ENCODE measurements at places on chromosomes 7 and 10. TPM values are rescaled to one million over a fixed set of nuclear protein-coding genes. Genes with fewer than 3 reads are reported as not detected.

DNA sequence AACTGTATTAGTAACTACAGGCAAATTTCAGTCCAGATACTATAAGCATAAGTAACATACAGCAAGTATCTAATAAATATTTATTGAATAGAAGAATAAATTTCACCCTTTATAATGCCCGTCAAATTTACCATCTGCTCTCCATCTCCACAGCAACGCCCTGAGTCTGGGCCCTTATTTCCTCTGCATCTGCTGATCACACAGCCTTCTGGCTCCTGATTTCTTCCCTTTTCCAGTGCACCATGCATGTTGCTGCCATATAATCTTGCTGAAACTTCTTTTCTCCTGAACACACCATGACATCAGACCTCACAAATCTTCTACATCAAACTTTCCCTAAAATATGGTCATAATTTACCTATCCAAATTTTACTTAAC lies 15.4 kb downstream of the HYCC1 start:
- DNase-seq, result no peak
- no peaks in the 10 kb centered on the region for H3K36me3 ChIP-seq
- H3K27me3 ChIP-seq, result no peaks in the 10 kb centered on the region
- H3K4me1 ChIP-seq, result no peaks in the 10 kb centered on the region
- no peak overlapping the region for H3K4me3 ChIP-seq

GRCh38 chr10:47179291-47179647 lies 120.7 kb upstream of the GDF10 start:
- no peaks in the 10 kb centered on the region for H3K4me1 ChIP-seq
- peak; percentile 49 for DNase-seq
- no peaks in the 10 kb centered on the region for H3K36me3 ChIP-seq
- no peak overlapping the region for H3K4me3 ChIP-seq
- H3K27me3 ChIP-seq, result peaks cover 23% of the 10 kb centered on the region

- no peaks in the 10 kb centered on the region for H3K27me3 ChIP-seq
- no peak for DNase-seq
- no peaks in the 10 kb centered on the region for H3K36me3 ChIP-seq
- no peak overlapping the region for H3K4me3 ChIP-seq
These were observed 517.2 kb upstream of the CNTNAP2 start for GRCh38 chr7:145599376-145599775.

GRCh38 chr10:44132361-44133289 lies 252.3 kb downstream of the CXCL12 start:
- no peaks in the 10 kb centered on the region for H3K4me1 ChIP-seq
- no peak for DNase-seq
- H3K27ac ChIP-seq, result no peak overlapping the region
- H3K27me3 ChIP-seq, result no peaks in the 10 kb centered on the region
- no peak overlapping the region for H3K4me3 ChIP-seq

GRCh38 chr10:77279207-77279606 lies 358.4 kb downstream of the KCNMA1 start:
- DNase-seq, result no peak
- H3K27me3 ChIP-seq, result no peaks in the 10 kb centered on the region
- no peaks in the 10 kb centered on the region for H3K36me3 ChIP-seq
- peaks cover 4% of the 10 kb centered on the region for H3K4me1 ChIP-seq

DNA sequence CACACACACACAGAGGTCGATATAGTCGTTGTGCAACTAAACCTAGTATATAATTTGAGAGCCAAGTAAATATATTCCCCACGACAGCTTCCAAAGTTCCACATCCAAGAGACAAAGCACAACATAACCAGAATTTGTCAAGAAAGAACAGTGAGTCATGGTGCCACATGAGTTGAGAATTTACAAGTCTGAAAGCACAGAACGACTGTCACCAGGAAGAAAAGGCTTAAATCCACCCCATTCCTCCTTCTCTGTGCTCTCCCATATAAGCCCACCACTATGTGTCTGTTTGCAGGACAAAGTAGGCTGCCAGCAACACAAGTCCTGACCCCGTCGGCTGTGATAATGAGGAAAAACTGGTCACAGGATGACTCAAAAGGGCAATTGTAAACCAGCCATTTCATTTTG lies 32.8 kb downstream of the GSAP start:
- H3K27me3 ChIP-seq, result no peaks in the 10 kb centered on the region
- DNase-seq, result no peak
- H3K4me1 ChIP-seq, result no peaks in the 10 kb centered on the region
- no peaks in the 10 kb centered on the region for H3K36me3 ChIP-seq

GRCh38 chr7:34104992-34105391 lies 199.7 kb downstream of the BMPER start:
- DNase-seq, result no peak
- no peak overlapping the region for H3K4me3 ChIP-seq
- no peaks in the 10 kb centered on the region for H3K4me1 ChIP-seq
- H3K27me3 ChIP-seq, result no peaks in the 10 kb centered on the region
- no peaks in the 10 kb centered on the region for H3K36me3 ChIP-seq
- H3K27ac ChIP-seq, result no peak overlapping the region

DNA sequence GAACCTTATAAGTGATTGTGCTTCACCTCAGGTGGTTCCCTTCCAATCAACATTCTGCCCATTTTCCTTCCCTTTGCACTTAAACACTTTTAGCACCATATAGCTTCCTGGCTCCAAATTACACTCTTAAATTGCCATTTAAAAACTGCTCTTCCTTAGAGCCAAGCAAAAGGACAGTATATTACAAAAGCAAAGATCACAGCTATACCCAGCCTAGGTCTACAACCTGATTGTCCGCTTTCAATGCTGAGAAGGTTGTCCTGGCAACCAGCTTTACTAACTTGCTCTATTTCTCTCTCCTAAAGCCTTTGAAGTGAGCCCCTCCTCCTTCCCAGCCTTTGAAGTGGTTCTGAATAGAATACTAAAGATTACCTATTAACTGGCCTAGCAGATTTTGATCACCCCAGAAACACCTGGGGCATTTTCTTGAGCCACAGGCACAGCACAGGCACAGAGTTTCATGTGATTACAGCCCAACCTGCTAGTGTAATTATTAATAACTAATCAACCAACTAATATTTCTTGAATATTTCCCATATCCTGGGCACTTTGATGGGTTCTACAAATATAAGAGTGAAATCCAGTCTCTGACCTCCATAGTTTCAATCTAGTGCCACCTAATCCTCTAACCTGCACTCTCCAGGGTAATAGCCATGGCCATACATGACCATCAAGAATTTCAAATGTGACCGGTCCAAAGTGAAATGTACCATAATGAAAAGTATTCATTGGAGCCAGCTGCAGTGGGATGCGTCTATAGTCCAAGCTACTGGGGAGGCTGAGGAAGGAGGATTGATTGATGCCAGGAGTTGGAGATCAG lies 63.6 kb upstream of the TRIM24 start:
- DNase-seq, result peak; percentile 70
- H3K4me1 ChIP-seq, result peaks cover 5% of the 10 kb centered on the region
- H3K36me3 ChIP-seq, result no peaks in the 10 kb centered on the region

DNA sequence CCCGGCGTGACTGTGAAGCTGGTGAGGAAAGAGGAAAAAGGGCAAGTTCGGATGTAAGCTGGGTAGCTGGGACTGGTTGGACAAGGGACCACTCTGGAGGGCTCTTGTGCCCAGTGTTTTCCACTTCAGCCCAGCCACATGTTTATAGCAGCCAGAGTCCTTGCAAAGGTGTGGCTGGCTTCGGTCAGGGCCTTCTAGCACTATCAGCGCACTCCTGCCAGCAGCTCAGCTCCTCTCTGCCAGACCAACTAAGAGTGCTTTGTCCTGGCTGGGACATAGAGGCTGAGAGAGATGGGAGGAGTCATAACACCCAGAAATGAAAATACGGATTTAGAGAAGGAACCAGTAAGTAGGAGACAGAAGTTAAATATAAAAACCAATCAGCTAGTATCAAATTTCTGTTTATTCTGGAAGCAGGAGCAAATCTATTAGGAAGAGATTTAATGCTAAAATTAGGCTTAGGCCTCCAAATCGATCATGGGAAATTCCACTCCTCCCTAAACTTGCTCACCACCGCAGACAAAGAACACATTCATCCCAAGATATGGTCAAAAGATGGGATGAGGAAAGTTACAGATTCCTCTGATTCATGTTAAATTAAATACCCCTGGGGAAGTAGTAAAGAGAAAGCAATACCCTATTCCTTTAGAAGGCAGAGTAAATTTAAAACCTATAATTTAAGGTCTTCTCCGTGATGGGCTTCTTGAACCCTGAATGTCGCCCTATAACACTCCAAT lies 135.0 kb downstream of the RALA start:
- peaks cover 4% of the 10 kb centered on the region for H3K4me1 ChIP-seq
- DNase-seq, result no peak
- no peaks in the 10 kb centered on the region for H3K27me3 ChIP-seq
- H3K36me3 ChIP-seq, result no peaks in the 10 kb centered on the region
- no peak overlapping the region for H3K27ac ChIP-seq

DNA sequence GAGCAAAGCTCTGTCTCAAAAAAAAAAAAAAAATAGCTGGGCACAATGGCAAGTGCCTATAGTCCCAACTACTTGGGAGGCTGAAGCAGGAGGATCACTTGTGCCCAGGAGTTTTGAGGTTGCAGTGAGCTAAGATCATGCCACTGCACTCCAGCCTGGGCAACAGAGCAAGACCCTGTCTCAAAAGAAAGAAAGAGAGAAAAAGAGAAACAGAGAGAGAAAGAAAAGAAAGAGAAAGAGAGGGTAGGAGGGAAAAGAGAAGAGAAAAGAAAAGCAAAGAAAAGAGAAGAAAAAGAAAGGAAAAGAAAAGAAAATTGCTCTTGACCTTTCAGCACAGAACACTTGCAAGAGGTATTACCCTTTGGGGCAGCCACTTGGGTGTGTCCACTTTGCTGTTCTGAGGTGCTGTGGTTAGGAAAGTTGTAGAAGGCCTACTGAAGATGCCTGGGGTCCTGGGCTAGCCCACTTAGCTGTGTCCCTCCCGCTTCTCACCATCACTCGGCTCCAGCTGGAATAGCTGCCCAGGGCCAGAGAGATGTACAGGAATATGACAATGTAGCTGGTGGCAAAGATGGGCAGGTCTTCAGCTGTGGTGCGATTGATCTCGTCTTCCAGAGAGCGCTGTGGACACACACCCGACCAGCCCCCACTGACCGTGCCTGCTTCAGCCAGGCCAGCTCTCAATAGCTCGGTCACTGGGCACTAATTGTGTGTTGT lies 5.6 kb downstream of the NPC1L1 start:
- H3K4me1 ChIP-seq, result no peaks in the 10 kb centered on the region
- no peaks in the 10 kb centered on the region for H3K36me3 ChIP-seq
- no peak overlapping the region for H3K4me3 ChIP-seq
- H3K27ac ChIP-seq, result no peak overlapping the region
- DNase-seq, result no peak

DNA sequence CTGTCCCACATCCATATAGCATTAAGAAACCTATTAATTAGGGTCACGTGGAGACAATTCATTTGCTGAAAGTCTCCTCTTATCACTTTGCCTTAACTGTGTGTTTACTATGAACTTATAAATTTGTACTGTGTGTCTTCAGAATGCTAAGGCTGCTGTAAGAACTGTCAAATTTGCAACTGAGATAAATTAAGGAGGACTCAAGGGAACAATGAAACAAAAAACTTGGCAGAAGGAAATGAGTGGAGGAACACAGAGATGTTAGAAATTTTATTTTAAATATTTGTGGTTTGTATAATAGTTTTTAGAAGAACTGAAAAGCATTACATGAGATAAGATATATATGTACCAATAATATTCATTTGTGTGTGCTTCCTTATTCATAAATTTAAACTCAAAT lies 1005.3 kb upstream of the SORCS1 start:
- H3K27me3 ChIP-seq, result no peaks in the 10 kb centered on the region
- H3K4me3 ChIP-seq, result no peak overlapping the region
- no peaks in the 10 kb centered on the region for H3K4me1 ChIP-seq
- H3K27ac ChIP-seq, result no peak overlapping the region

GRCh38 chr7:137985253-137985896 lies 16.5 kb downstream of the CREB3L2 start:
- no peak overlapping the region for H3K27ac ChIP-seq
- H3K27me3 ChIP-seq, result no peaks in the 10 kb centered on the region
- no peaks in the 10 kb centered on the region for H3K4me1 ChIP-seq
- H3K4me3 ChIP-seq, result no peak overlapping the region

- no peak overlapping the region for H3K27ac ChIP-seq
- H3K4me3 ChIP-seq, result no peak overlapping the region
- no peaks in the 10 kb centered on the region for H3K4me1 ChIP-seq
These were observed 2.0 kb downstream of the PPP1R17 start for GRCh38 chr7:31688996-31689395.

- peaks cover 11% of the 10 kb centered on the region for H3K36me3 ChIP-seq
- no peaks in the 10 kb centered on the region for H3K27me3 ChIP-seq
- no peak overlapping the region for H3K4me3 ChIP-seq
- no peak overlapping the region for H3K27ac ChIP-seq
- peaks cover 11% of the 10 kb centered on the region for H3K4me1 ChIP-seq
These were observed 31.6 kb downstream of the RBM33 start for GRCh38 chr7:155676052-155676451.

- DNase-seq, result no peak
- no peak overlapping the region for H3K27ac ChIP-seq
- H3K4me3 ChIP-seq, result no peak overlapping the region
- peaks cover 3% of the 10 kb centered on the region for H3K4me1 ChIP-seq
- H3K36me3 ChIP-seq, result no peaks in the 10 kb centered on the region
These were observed 1.3 kb upstream of the BMI1 start for GRCh38 chr10:22319547-22319979.

DNA sequence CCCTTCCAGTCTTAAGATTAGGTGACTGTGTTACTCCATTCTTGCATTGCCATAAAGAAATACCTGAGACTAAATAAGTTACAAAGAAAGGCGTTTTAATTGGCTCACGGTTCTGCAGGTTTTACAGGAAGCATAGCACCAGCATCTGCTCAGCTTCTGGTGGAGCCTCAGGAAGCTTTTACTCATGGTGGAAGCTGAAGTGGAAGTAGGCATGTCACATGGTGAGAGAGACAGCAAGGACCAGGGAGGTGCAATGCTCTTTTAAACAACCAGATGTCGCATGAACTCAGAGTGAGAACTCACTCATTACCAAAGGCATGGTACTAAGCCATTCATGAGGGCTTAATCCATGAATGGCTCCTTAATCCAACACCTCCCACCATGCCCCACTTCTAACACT lies 34.0 kb upstream of the TMEM273 start:
- H3K4me1 ChIP-seq, result no peaks in the 10 kb centered on the region
- no peaks in the 10 kb centered on the region for H3K36me3 ChIP-seq
- DNase-seq, result no peak
- no peaks in the 10 kb centered on the region for H3K27me3 ChIP-seq

DNA sequence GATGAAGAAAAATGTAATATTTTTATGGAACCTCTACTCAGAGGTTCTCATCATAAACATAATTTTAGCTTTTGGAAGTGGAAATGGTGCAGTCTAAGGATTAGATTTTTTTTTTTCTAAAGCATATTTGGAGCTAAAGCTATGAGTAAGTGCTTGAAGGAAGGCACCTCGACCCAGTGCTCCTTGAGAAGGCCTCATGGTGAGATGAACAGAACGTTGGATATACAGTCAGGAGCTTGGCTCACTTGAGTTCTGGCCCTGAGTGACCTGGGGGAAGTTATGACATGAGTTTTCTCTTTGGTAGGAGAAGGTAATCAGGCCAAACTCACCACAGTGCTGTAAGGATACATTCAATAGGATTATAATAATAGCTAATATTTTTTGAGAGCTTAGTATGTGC lies 163.3 kb downstream of the JCAD start:
- H3K4me3 ChIP-seq, result no peak overlapping the region
- H3K4me1 ChIP-seq, result no peaks in the 10 kb centered on the region
- DNase-seq, result no peak
- no peaks in the 10 kb centered on the region for H3K27me3 ChIP-seq
- no peaks in the 10 kb centered on the region for H3K36me3 ChIP-seq

The ACSL5 gene
- total RNA-seq, result not detected

The COL28A1 gene
- 1.1 TPM for total RNA-seq

The DGKB gene
- 5.2 TPM for total RNA-seq

The ABCB8 gene
- total RNA-seq, result 34.8 TPM

The PPP1R17 gene
- not detected for total RNA-seq

The TMEM248 gene
- total RNA-seq, result 79.8 TPM

The TACC2 gene
- 34.9 TPM for total RNA-seq

The ELN gene
- 0.70 TPM for total RNA-seq

The DNAJC12 gene
- 0.72 TPM for total RNA-seq

The EN2 gene
- not detected for total RNA-seq

The FAM204A gene
- 40.9 TPM for total RNA-seq

The CFAP70 gene
- 0.82 TPM for total RNA-seq

The PARD3 gene
- 74.8 TPM for total RNA-seq

Measured in endodermal cell (in vitro differentiated cells).